Forelimb muscle (tissue), 1 donor: ENCODE measurements at places on chromosomes 16 and 17.

- DNase-seq = peak; percentile 48
These were observed 19.1 kb upstream of the STAC2 start for GRCh38 chr17:39244600-39245570.

GRCh38 chr17:80189611-80190010 lies 19.8 kb downstream of the CARD14 start:
- DNase-seq = no peak

- DNase-seq = no peak
These were observed 29.4 kb downstream of the CCR7 start for GRCh38 chr17:40535924-40536294.

- DNase-seq = no peak
These were observed 2.5 kb downstream of the TRIM47 start for GRCh38 chr17:75875940-75876189.

DNA sequence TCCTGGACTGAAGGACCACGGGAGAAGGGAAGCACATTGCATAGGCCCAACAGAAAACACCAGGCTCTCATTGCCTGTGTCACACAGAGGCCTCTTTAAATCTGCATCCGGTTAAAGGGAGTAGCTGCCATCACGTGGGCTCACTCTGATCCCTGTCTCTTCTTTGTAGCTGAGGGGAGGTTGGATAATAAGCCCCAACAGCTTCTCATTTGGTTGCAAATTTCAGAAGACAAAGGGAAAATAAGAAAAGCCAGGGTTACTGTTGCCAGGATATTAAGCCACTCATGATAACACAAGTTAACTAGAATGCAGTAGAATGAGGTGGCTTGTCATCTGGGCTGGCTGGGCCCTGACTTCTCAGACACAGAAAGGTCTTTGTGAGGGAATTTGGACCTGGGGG lies 325.1 kb upstream of the ERCC4 start:
- DNase-seq = no peak

- no peak for DNase-seq
These were observed 1.3 kb downstream of the ADGRG1 start for GRCh38 chr16:57629516-57630406.

GRCh38 chr17:58436245-58436644 lies 18.9 kb upstream of the RNF43 start:
- no peak for DNase-seq

DNA sequence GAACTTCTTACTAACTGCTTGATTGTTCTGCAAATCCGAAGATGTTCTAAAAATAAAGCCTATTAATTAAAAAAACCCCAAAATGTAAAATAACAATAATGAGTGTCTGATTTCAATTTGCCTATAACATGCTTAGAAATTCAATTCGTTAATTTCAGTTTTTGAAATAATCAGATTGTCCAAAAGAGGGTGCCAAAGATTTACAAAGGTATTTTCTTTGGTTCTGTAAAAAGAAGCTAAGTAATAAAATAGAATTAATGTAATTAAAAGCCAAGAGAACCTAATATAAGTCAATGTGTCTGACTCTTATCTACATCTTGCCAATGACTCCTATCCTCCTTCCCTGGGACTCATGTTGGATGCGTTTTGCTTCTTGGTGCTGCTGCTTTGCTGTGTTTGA lies 75.0 kb upstream of the CPHXL start:
- DNase-seq = no peak

GRCh38 chr16:75620326-75621169 lies 2.5 kb downstream of the ADAT1 start:
- DNase-seq = no peak

GRCh38 chr16:17635183-17635582 lies 164.4 kb upstream of the XYLT1 start:
- no peak for DNase-seq

- no peak for DNase-seq
These were observed 11.4 kb downstream of the MARVELD3 start for GRCh38 chr16:71637398-71637797.

- DNase-seq = no peak
These were observed 197.7 kb upstream of the CIBAR2 start for GRCh38 chr16:85309656-85310587.

DNA sequence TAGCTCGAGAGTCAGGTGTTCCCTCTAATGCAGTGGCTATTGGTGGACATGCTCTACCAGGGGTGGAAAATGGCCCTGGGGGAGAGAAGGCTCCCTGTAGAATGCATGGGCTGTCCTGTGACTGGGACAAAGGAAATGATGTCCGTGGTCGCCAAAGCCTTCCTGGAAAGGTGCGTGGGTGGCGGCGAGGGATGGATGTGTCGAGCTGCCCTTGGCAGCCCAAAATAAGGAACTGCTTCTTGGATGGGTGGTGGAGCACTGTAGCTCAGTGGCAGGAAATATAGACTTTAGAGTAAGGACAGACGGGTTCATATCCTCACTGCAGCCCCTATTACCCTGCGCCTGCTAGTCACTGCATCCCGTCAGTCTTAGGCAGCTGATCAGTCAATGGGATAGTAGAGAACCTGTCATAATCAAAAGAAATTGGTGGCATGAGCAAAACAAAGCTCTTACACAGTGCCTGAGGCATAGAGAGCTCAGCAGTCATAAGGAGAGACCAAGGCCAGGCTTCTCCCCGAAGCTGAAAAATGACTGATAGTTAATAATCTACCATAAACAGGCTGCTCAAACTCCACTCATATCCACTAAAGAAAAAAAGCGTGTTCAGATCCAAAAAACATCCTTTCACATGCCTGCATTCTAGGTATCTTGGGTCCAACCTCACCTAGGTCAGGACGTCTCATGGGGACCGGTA lies 123.5 kb upstream of the PLCG2 start:
- no peak for DNase-seq

DNA sequence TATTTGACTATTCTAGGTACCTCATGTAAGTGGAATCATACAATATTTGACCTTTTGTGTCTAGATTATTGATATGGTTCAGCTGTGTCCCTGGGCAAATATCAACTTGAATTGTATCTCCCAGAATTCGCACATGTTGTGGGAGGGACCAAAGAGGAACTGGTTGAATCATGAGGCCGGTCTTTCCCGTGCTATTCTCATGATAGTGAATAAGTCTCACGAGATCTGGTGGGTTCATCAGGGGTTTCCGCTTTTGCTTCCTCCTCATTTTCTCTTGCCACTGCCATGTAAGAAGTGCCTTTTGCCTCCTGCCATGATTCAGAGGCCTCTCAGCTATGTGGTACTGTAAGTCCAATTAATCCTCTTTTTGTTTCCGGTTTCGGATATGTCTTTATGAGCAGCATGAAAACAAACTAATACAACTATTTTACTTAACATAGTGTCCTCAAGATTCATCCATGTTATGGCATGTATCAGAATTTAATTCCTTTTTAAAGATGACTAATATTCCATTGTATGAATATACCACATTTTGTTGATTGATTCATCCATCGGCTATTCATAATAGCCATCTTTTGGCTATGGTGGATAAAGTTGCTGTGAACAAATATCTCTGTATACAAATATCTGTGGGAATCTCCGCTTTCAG lies 129.1 kb downstream of the FTO start:
- DNase-seq = no peak

DNA sequence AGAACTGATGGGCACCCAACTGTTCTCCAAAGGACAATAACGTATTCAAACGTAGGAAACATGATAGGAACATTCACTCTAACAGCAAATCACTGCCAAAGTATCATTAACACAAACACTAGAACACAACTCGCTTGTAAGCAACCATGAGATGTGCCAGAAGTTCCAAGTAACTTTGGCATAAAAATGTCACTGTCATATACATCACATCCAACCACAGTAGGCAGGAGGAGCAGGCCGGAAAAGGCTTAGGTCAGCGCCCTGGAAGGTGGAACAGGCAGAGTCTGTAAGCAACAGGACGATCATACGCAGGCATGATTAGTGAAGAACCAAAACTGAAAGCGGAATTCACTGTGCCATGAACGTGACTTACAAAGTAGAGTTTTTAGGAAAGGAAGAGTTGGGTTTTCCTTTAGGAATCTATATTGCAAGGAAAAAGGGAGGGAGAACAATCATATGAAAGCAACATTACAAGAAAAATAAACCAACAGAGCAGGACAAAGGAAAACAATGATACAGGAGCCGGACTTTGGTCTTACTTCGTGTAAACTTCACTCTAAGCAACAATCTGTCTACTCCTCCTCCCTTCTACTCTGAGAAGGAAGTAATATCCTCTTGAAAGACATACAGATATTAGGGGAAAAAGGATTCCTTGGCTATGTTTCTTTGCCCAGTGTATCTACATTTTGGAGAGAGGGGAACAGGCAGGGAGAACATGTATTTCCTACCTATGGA lies 52.3 kb downstream of the YWHAE start:
- DNase-seq = no peak

GRCh38 chr16:64974381-64974780 lies 147.5 kb downstream of the CDH11 start:
- no peak for DNase-seq

GRCh38 chr17:65278050-65278819 lies 141.1 kb downstream of the RGS9 start:
- DNase-seq = no peak

DNA sequence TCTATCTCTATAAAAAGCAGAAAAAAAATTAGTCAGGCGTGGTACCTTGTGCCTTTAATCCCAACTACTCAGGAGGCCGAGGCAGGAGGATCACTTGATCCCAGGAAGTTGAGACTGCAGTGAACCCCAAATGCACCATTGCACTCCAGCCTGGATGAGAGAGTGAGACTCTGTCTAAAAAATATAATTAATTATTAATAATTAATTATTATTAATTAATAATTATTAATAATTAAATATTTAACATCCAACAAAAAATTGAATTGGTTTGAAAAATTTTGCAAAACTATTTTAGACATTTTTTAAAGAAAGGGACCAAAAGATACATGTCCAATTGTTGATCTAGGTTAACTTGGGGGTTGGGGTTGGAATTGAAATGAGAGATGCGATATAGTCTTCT lies 51.0 kb downstream of the MYH3 start:
- no peak for DNase-seq

DNA sequence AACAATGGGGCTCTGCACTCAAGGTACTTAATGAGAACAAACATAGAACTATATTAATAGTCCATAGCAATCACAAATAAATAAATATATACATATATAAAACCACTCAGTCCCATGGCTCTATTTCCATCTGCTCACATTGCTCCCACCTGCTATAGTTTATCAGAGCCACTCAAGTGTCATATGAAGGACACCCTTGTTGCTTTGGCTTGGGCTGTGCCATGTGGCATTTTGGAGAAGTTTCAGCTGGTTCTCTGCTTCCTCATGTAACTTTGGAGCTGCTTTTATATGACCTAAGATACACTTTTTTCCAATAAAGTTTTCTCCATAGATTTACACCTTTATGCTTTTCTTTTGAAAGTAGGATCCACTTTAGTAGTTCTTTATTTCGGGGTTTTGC lies 126.4 kb downstream of the KCNJ2 start:
- no peak for DNase-seq

DNA sequence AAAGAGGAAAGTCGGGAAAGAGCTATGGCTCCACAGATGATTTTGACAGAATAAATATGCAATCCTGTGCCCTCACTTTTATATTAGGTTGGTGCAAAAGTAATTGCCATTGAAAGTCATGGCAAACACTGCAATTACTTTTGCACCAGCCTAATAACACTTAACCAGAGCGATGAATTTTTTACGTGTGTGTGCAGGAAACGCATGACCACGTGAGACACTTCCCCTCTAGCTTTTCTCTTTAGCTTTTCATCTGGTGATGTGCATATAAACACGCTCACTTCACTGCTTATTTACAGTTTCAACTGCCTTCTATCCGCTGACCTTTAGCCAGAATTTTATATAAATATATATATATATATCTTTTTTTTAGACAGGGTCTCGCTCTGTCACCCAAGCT lies 216.3 kb upstream of the PSMD7 start:
- DNase-seq = no peak

- no peak for DNase-seq
These were observed 94.3 kb downstream of the C17orf67 start for GRCh38 chr17:56739376-56739775.

GRCh38 chr16:85554889-85555718 lies 58.0 kb upstream of the GSE1 start:
- no peak for DNase-seq

DNA sequence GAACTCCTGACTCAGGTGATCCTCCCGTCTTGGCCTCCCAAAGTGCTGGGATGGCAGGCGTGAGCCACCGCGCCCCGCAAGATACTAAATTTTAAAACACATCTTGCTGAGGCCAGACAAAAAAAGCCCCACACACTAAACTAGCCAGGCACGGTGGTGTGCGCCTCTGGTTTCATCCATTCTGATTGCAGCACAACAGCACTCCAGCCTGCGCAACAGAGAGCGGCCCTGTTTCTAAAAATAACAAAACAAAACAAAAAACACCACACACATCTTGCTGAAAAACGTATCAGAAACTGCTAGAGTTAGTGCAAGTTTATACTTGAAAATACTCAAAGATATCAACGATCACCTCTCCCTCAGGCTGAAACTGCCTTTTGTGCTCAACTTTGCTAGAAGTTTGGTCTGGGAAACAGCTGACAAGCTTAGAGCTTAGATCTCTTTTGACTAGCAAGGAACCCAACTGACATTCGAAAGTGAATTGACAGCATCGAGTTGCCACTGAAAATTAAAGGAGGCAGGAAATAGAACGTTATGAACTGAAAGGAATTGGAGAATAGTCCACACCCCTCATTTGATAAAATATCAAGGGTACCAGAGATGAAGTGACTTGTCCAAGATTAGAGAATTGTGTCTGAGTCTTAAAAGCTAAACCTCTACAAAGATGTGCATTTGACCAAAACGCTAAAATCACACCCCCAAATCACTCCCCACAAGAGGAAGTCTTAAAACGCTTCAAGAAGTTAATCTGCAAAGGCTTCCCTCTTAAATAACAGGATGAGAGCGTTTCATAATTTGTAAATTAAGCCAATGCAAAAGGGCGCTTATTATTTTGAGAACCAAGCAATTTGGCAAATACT lies 908 bp downstream of the COG4 start:
- DNase-seq = no peak

- DNase-seq = no peak
These were observed 7.3 kb downstream of the ABI3 start for GRCh38 chr17:49217651-49218413.

DNA sequence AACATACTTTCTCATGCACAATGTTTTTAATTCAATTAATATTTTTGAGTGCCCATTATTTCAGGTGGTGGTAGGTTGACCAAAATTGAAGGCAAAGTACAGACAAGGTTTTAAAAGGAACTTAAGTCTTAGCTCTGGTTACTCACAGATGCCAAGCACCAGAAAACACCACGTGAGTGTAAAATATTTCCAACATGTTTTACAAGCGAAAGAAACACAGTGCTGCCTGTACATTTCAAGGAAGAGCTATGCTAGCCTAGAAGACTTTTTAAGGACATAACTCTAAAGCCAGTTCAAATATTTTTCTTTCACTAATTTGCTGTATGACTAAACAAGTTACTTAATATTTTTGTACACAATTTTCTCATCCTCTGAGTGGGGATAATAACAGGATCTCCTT lies 736.4 kb upstream of the GOT2 start:
- DNase-seq = no peak

GRCh38 chr16:26598061-26598460 lies 468.7 kb upstream of the C16orf82 start:
- DNase-seq = no peak

- no peak for DNase-seq
These were observed 342.1 kb downstream of the ZFHX3 start for GRCh38 chr16:72705801-72706200.

GRCh38 chr17:55661963-55662834 lies 60.5 kb downstream of the TMEM100 start:
- no peak for DNase-seq

- DNase-seq = no peak
These were observed 124.3 kb upstream of the MED13 start for GRCh38 chr17:62189377-62189776.
